ENCODE measurements at places on chromosomes 1 and 21.

- no peak for DNase-seq
These were observed 5.4 kb upstream of the NUAK2 start for GRCh38 chr1:205326812-205327466.

DNA sequence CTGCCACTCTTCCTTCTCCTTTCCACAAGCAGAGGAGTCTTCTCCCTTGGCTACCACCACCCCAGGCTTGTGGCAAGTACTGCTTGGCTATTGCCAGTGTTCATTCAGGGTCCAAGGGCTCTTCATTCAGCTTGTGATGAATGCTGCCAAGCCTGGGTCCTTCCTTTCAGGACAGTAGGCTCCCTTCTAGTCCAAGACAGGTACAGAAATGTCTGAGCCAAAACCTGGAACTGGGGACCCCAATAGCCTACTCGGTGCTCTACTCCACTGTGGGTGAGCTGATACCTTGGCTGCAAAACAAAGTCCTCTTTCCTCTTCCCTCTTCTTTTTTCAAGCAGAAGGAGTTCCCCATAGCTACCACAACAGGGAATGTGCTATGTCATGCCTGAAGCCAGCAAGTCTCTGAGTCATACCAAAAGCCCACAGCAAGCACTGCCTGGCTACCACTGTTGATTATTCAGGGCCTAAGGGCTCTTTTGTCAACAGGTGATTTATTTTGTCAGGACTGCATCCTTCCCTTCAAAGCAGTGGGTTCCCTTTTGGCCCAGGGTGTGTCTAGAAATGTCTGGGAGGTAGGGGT is 268.9 kb downstream of the HHAT start:
- DNase-seq, result no peak

DNA sequence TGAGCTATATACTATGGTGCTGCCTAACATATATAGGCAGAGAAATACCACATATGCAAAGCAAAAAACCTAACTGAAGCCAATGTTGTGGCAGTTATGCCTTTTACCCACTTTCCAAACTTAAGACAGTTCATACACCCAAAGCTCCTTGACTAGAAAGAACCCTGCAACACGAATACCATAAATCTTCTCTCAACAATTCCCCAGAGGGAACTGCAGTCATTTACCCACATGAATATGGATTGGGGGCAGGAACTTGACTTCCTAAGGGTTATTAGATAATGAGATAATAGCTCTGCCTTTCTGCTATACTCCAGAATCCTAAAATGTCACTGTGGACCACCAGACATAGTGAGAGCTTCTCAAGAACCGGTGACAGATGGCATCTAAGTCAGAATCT is 2.9 kb upstream of the ASPM start:
- DNase-seq, result no peak

- DNase-seq, result no peak
These were observed 33.1 kb downstream of the PRDM2 start for GRCh38 chr1:13732971-13733667.

- no peak for DNase-seq
These were observed 225.0 kb upstream of the RUNX1 start for GRCh38 chr21:35274090-35274489.

DNA sequence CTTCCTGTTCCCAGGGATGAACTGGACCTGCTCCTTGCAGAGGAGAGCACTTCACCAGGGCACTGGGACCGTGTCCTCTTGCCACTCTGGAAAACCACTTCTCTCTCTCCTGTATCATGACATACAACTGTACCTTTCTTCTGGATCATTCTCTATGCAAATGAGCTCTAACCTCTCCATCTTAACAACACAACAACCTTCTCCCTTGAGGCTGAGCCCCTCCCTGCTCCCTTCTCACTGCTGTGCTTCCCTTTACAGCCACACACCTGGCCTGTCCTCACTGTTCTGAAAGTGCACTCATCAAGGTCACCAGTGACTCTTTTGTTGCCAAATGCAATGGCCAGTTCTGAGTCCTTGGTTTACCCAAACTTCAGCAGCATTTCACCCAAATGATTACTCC is 54.5 kb upstream of the MRPS6 start:
- no peak for DNase-seq

DNA sequence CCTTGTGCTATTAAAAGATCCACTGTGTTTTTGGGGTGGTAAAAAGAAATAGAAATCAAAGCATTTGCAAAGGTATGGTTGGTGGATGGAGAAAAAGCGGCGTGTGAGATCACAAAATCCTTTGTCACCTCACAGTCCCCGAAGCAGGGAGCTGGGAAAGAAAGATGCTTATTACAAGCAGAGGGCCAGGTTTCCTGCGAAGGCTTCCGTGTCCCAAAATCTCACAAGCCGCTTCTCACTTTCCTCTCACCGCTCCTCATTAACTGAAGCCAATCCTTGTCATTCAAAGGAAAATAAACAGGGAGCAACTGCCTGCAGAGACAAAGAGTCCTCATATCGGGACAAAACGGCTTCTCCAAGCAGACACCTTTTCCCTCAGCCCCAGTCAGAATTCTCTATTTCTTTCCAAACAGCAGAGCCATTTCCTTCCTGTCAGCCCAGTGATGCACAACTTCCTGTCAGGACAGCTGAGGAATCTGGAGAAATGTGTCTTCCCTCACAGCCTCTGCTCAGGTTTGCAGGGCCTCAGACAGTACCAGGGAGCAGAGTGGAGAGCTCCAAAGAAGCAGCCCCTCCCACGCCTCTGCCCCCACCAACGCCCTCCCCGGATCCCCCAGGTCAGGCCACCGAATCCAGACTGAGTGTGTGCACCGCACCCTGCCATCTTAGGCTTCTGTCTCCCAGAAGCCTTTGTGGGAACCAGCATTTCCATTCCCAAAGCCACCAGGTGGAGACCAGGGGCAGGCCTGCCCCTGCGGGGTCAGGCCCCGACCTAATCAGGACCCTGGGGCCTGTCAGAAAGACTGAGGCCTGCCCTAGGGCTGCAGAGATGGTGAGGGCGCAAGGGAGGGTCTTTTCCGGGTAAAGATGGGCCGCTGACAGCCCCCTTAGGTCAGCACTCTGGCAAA is 29.6 kb downstream of the KCNN3 start:
- DNase-seq, result no peak

GRCh38 chr1:227892489-227893299 is 55.0 kb downstream of the WNT9A start:
- DNase-seq, result no peak

- no peak for DNase-seq
These were observed 61.6 kb downstream of the DHRS3 start for GRCh38 chr1:12556368-12556930.

GRCh38 chr1:198158735-198159589 is 2.2 kb downstream of the NEK7 start:
- DNase-seq, result peak; percentile 74

GRCh38 chr1:145975216-145975615 is 10.7 kb downstream of the POLR3GL start:
- DNase-seq, result no peak

Data from NCI-H1417 (cell line).